ENCODE measurements at places on chromosomes 1 and 21.
A peak's percentile ranks its signal among the peaks of the same experiment; 100 is the strongest.

DNA sequence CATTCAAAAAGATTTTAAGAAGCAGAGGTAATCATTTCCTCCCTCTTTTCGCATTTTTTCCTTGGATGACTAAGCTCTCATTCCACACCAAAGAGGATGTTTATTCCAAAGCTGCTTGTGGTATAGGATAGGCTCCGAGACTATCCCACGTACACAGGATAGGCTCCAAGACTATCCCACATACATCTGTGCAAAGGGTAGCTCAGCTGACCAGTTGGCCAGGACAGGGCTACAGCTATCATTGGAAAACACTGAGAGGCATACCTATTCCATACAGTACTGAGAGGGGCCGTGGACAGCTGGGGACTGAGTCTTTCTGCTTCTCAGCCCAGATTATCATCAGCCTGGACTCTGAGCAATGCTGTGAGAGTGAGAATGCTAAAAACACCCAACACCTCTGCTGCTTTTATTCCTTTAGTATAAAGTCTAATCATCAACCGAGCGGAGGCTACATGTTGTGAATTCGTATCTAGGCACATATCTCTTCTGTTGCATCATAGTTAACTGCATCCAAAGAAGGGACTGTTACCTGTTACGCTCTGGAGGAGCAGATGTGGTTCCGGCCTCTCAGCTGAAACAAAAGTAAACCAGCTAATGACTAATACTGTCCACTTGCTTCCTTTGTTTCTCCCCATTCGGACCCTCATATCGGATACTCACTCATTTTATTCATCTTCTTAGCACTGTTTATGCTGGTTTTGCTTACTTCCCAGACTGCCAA, 141.0 kb downstream of the TNFSF18 start:
- DNase-seq: no peak

DNA sequence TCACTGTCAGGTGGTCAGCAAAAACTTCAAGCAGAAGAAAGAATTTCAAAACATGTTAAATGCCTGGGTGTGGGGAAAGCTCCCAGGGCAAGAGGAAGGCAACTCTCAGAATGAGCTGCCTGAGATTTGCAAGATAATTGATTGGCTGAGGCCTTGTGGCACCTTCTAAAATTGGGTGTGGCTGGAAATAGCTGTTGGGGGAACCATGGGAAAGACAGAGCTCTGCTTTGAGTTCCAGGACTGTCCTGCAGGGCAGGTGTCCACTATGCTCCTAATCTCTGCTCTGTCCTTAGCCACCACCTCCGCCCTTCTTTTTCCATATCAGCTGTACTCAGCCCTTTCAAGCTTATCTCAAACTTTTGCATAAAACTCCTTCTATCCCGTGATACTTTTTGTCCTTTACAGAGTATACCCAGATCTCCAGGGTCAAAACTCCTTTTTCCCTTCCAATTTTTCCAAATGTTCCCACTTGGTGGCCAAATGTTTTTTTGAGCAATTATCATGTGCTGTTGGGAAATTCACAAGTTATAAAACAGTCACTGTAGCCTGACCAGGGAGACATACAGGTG, 23.8 kb upstream of the PPP2R5A start:
- DNase-seq: no peak

GRCh38 chr1:46603481-46603857, 599 bp downstream of the MKNK1 start:
- no peak for DNase-seq

DNA sequence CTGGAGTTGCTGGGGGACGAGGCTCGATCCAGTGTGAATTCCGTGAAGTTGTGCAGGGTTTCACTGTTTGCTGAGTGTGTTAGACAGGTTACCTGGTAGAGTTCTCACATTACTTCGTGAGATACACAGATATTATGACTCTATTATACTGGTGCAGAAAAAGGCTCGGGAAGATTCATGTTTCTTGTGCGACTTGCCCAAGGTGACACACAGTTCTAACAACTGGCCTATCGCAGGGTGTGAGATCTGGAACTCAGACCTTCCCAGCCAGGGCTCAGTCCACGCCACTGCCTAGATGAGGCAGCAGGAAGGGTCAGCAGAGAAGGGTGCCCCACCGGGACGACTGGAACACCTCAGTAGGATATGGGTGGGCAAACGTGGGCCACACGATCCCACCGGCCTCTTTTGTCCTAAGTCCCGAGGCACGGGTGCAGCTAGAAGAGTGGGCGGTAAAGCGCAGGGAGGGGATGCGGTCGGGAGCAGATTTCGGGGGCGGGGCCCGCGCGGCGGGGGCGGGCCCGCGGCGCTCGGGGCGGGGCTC, 296 bp upstream of the RNPEP start:
- peak; percentile 64 for DNase-seq

GRCh38 chr1:166950156-166950555, 25.2 kb downstream of the ILDR2 start:
- DNase-seq: no peak

GRCh38 chr1:184300446-184300845, 86.4 kb upstream of the C1orf21 start:
- DNase-seq: no peak

DNA sequence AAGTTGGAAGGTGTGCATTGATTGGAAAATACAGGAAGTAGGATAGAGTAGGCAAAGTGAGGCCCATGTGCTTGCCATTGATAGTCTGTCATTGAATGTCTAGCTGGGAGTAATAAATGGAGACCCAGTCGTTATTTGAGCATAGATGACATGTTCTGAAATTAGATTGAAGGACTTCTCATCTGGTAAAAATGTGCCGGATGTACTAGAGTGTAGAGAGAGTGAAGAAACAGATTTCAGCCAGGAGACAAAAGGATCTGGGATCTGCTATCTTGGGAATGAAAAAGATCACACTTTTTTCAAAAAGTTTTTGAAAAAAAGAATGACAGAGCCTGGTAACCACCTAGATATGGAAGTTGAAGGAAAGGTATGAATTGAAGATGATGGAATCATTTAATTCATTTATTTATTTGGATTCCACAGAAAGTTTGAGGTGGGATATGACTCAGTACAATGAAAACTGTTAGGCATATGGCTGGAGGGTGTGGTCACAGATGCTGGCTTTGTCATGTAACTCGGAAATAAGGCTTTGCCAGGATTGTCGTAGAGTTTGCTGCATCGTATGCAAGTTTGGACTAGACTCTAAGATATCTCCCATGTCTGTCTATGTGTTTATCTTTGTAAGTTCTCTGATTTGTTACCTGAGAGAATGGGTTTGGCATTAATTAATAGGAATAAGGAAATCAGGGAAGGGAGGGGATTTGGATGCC, 137.1 kb downstream of the PBX1 start:
- no peak for DNase-seq

DNA sequence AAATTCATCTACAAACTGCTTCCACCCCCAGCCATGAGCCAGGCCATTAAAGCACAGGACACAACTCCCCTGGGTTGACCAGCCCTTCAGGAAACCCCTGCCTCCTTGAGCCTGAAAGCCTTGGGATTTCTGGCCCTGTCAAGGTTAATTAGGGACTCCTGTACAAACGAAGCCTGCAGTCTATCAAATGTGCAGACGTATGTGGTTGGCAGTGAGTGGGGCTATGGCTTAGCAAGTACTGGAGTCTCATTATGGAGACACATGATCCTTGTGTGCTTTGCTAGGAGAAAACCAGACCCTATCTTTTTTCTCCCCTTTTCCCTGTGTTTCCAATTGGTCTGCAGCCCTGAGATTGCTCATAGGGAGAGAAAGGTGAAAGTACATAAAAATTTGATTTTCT, 588.3 kb upstream of the USP24 start:
- no peak for DNase-seq

DNA sequence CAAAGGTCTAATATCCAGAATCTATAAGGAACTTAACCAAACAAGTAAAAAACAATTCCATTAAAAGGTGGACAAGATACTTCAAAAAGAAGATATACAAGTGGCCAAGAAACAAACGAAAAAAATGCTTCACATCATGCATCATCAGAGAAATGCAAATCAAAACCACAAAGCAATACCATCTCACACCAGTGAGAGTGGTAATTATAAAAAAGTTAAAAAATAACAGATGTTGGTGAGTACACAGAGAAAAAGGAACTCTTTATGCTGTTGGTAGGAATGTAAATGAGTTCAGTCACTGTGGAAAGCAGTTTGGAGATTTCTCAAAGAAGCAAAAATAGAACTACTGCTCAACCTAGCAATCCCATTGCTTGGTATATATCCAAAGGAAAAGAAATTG, 218.6 kb downstream of the SLC44A5 start:
- DNase-seq: no peak

- DNase-seq: no peak
Observed at GRCh38 chr1:178664278-178664677, 60.8 kb upstream of the RALGPS2 start.

DNA sequence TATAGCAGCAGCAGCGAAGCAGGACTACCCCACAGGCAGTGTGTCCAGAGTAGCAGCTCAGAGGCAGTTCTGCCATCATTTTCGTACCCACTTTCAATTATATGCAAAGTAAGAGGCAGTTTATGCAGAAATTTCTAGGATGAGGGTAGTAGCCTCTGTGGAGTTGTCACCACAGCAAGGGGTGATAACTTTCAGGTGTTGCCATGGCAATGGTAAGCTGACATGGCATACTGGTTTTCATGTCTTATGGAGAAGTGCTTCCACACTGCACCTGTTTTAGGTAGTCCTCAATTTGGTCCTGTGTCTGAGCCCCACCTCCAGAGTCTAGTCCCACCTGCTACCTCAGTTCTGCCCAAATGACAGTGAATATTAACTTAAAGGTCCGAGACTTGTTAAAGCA, 133.3 kb upstream of the SYT6 start:
- no peak for DNase-seq

GRCh38 chr1:39754026-39754570, 15.4 kb downstream of the PPIE start:
- DNase-seq: no peak

GRCh38 chr1:228944935-228945371, 209.7 kb downstream of the RHOU start:
- no peak for DNase-seq

DNA sequence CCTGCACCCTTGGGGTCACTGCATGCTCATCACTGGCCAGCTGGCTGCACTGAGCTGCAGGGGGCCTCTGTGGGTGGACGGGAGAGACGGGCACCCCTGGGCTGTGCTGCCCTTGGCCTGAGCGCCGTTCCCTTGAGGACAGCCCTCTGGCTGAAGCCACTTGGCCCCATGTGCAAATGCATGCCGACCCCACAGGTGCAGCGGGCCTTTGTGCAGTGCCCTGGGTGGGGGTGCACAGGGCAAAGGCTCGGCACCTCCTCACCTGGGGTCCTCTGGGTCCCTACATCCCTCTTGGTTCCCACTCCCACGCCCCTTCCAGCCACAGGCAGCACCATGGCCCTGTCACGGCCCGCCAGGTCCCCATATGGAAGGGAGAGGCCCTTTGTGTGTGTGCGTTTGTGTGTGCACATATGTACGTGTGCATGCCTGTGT, 41.3 kb downstream of the COQ8A start:
- no peak for DNase-seq

DNA sequence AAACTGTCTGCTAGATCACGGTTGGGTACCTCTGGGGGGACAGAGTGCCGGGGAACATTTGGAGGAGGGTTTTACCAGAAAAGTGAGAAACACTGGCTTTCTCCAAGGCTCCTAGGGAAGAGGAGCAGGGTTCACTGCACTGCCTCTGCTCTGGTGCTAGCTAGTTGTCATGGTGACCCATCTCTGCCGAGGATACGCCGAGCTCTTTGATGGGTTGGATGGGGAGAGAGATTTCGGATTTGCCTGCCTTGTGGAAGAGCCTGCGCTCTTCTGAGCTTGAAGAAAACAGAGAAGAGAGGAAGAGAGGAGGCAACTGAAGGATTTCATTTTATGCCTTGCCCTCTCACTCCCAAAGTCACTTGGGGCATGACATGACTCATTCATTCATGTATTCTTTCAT, 92.1 kb downstream of the NAV1 start:
- no peak for DNase-seq

- peak; percentile 34 for DNase-seq
Observed at GRCh38 chr1:200150721-200151120, 123.2 kb downstream of the NR5A2 start.

DNA sequence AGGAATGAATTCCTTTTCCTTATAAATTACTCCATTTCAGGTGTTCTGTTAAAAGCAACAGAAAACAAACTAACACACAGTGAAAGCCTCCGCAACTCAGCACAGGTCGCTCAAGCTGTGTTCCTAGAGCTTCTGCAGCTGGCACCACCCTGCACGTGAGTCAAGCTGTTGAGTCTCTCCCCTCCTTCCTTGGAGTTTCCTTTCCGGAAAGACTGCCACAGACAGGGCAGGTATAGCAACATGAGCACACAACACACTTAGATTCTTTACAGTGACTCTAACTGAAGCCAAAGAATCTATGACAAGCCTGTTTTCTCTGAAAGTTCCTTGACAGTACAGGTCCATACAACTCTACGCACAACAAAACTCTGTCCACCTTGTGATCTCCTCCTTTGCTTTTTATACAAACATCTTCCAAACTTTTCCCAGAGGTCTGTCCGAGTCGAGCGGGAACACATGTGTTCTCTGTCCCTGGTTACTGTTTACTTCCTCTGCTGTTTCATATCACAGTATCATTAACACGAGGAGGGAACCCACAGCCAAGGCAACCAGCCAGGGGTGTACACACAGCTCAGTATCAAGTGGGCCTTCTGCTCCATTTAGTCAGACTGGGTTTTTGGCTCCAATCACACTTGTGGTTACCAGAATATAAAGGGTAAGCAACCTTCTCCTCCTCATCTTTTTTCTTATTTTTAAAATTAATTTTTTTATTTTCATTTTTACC, 38.7 kb upstream of the DESI2 start:
- DNase-seq: no peak

- DNase-seq: peak; percentile 18
Observed at GRCh38 chr1:22831729-22832413, 121.2 kb downstream of the EPHB2 start.

GRCh38 chr1:145695821-145696629, 11.1 kb downstream of the PDZK1 start:
- DNase-seq: no peak

- no peak for DNase-seq
Observed at GRCh38 chr1:91791103-91791502, 94.8 kb downstream of the TGFBR3 start.

- DNase-seq: no peak
Observed at GRCh38 chr1:21961337-21961736, 15.5 kb upstream of the CELA3B start.

- DNase-seq: no peak
Observed at GRCh38 chr1:64092851-64093371, 110.5 kb upstream of the UBE2U start.

- no peak for DNase-seq
Observed at GRCh38 chr1:50538476-50538875, 115.2 kb upstream of the DMRTA2 start.

DNA sequence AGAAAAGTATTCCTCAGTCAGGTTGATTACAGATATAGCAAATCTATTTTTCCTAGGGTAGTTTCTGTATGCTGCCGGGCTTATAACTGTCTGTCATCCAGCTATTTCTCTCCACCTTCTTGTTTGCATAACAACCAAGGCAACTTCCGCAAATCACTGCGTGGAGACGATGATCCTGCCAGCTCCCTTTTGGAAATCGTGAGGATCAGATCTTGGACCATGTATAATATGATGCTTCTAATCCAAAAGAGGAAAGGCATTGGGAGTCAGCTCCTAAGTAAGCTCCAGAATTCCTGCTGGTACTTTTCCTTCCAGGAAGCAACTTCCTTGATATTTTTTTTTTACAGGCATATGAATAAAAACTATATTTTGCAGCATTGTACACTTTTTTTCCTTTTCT, 445 bp upstream of the RGS4 start:
- DNase-seq: no peak

Measured in activated CD4-positive, alpha-beta T cell treated with anti-CD3 and anti-CD28 coated beads, Interleukin-2, Interleukin-4, amounts not matched to agents 100 ng/mL and 50 ng/mL, durations not matched to agents 16 hours and 8 hours (primary cell).